Activated CD8-positive, alpha-beta memory T cell treated with anti-CD3 and anti-CD28 coated beads, Interleukin-2, amount 10 ng/mL, durations not matched to agents 7 days and 5 days (primary cell): ENCODE measurements at places on chromosomes 3 and 15. TPM values are rescaled to one million over a fixed set of nuclear protein-coding genes. Genes with fewer than 3 reads are reported as not detected.

GRCh38 chr3:32453346-32453745 lies 49.3 kb downstream of the CMTM6 start:
- peak; percentile 4 for DNase-seq
- no peaks in the 10 kb centered on the region for H3K27me3 ChIP-seq
- H3K4me1 ChIP-seq: peaks cover 30% of the 10 kb centered on the region
- H3K4me3 ChIP-seq: no peak overlapping the region

- no peak overlapping the region for H3K27ac ChIP-seq
- no peaks in the 10 kb centered on the region for H3K36me3 ChIP-seq
- no peak overlapping the region for H3K4me3 ChIP-seq
- H3K27me3 ChIP-seq: no peaks in the 10 kb centered on the region
These were observed 37.3 kb upstream of the IGF1R start for GRCh38 chr15:98610991-98611390.

GRCh38 chr3:50587806-50588758 lies 18.8 kb downstream of the HEMK1 start:
- H3K4me1 ChIP-seq: peaks cover 80% of the 10 kb centered on the region
- no peaks in the 10 kb centered on the region for H3K27me3 ChIP-seq
- peak overlapping the region; percentile 98 for H3K27ac ChIP-seq
- peaks cover 19% of the 10 kb centered on the region for H3K36me3 ChIP-seq

- no peak for DNase-seq
These were observed 9.3 kb downstream of the GRAMD1C start for GRCh38 chr3:113847664-113848461.

DNA sequence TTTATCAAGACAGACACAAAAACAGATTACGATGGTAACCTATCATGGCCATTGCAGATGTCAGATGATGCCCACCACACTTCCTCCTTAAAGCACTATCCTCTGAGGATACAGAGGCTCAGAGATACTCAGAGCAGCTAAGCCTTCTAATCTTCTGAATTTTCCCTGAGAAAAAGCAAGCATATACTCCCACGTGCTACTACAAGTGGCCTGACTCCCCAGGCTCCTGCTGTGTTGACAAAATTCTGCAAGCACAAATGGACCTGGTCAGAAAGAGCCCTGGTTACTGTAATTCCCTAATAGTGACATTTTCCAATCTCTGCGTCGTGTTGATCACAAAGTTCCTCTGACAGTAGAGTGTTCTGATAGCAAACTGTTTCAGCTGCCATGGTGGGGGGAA lies 207.1 kb downstream of the KCNMB2 start:
- no peaks in the 10 kb centered on the region for H3K36me3 ChIP-seq
- H3K4me1 ChIP-seq: no peaks in the 10 kb centered on the region
- no peak overlapping the region for H3K27ac ChIP-seq
- H3K27me3 ChIP-seq: no peaks in the 10 kb centered on the region
- DNase-seq: no peak

- H3K4me3 ChIP-seq: no peak overlapping the region
- H3K36me3 ChIP-seq: peaks cover 24% of the 10 kb centered on the region
- H3K27me3 ChIP-seq: peaks cover 68% of the 10 kb centered on the region
- peaks cover 59% of the 10 kb centered on the region for H3K4me1 ChIP-seq
These were observed 261.3 kb downstream of the RPLP1 start for GRCh38 chr15:69713726-69714559.

DNA sequence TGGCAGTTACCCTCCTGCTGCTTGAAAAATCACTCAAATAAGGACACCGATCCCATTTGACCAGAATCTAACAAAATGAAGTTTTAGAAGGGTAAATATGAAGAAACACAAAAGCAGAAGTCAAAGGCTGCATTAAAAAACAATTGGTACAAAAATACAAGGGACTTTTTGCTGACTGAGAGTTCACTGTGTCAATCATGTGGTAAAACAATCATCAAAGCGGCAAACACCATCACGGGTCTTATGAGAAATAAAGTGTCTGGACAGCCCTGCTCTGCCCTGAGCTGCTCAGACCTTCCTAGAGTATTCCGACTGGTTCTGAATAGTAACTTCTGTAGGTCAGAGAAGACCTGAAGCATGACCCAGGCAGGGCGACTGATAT lies 137.2 kb upstream of the RAD18 start:
- no peak overlapping the region for H3K27ac ChIP-seq
- no peaks in the 10 kb centered on the region for H3K4me1 ChIP-seq
- no peaks in the 10 kb centered on the region for H3K36me3 ChIP-seq
- peaks cover 19% of the 10 kb centered on the region for H3K27me3 ChIP-seq
- no peak overlapping the region for H3K4me3 ChIP-seq
- DNase-seq: no peak

Gene SLC35A5
- total RNA-seq: 23.2 TPM

Gene C3orf85
- not detected for total RNA-seq

DNA sequence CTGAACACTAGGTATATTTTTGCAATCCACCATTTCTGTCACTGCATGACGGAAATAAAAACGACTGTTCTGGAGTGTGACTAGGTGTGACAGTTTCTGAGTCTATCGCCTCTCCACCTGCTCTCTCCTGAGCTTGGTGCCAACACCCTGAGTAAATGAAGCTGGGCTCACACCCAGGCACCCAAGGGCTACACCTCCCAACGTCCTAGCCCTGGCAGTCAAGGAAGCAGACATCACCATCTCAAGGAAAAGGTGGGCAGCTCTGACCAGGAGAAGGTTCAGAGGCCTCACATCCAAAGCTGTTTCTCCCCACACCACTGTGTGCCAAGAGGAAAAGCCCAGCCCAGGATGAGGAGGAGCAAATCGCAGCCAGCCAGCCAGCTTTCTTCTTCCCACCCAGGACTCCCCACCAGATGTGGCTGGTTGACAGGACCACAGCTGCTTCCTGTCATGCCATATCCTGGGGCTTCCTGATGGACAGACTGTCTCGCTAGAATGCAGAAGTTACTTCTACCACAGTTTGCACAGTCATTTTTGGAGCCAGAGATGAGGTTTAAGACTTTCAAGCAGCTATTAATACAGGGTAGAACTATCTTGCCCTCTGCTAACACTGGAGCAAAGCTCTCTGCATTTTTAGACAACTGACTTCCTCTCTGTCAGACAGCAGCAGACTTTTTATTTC lies 3.3 kb downstream of the SCAMP2 start:
- peak overlapping the region; percentile 95 for H3K27ac ChIP-seq
- H3K4me3 ChIP-seq: peak overlapping the region; percentile 94
- peaks cover 76% of the 10 kb centered on the region for H3K4me1 ChIP-seq
- peaks cover 48% of the 10 kb centered on the region for H3K36me3 ChIP-seq

- no peak for DNase-seq
- H3K4me3 ChIP-seq: no peak overlapping the region
- H3K36me3 ChIP-seq: no peaks in the 10 kb centered on the region
- no peak overlapping the region for H3K27ac ChIP-seq
These were observed 116.6 kb downstream of the NTRK3 start for GRCh38 chr15:88139936-88140335.
